ENCODE measurements at places on chromosomes 12 and 14.

DNA sequence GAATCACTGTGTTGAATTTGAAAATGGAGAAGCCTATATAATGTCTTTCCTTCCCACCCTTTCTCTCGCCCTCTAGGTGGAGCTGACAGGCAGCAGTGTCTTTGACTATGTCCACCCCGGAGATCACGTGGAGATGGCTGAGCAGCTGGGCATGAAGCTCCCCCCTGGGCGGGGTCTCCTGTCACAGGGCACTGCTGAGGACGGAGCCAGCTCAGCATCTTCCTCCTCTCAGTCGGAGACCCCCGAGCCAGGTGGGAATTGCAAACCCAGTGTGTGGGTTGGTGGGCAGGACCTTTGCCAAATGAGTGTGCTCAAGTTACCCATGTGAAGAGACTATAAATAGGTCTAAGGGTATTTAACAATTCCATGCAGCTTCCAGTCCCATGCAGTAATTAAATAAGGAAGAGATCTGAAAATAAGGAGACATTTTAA is 274.7 kb downstream of the EGLN3 start:
- no peak for DNase-seq

DNA sequence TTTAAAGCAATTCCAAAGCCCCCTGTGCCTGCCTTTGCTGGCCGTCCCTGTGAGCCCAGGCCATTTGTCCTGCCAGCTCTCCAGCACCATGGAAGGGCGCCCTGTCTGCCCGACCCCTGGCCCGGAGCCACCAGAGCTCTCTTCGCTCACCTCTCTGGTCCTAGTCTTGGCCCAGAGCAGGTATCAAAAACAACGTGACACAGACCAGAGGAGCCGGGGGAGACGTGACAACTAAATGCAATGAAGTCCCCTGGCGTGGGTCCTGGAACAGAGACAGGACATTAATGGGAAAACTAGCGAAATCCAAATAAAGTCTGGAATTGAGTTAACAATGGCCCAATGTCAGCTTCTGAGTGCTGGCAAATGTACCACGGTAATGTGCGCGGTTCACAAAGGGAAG is 83.2 kb upstream of the DIO3 start:
- no peak for DNase-seq

DNA sequence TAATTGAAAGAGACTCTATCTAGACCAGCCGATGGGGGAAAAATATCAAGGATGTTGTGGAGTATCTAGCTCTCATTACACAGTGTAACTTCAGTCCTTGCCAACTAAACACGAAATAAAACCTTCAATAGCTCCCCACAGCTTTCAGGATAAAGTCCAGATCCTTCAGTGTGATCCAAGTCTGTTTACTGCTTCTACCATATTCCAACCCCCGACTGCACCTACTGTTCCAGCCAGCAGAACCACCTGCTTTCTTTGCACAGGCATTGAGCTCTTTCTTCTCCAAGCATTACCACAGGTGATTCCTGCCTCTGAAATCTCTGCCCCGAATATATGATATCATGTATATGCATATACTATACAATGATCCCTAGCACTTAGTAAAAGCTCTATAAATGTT is 2.2 kb upstream of the LRRC23 start:
- DNase-seq = no peak

- no peak for DNase-seq
Measured at GRCh38 chr14:24991821-24992220, 58.1 kb downstream of the STXBP6 start.

DNA sequence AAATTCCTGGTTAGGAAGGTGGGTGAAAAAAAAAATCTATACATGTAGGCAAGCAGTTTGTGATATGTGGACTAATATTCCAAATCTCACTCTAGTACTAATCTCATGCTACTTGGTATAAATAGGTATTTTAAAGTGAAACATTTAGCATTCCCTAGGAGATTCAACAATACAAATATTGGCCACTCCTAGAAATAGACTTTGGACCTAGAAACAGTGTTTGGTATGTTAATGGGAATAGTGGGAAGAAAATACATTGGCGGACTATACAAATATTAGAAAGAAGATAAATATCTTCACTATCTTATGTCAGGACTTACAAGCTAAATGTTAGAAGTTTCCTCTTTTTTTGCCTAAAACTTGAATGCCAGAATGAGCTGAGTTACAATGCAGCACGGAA is 28.2 kb downstream of the HIGD1C start:
- no peak for DNase-seq

DNA sequence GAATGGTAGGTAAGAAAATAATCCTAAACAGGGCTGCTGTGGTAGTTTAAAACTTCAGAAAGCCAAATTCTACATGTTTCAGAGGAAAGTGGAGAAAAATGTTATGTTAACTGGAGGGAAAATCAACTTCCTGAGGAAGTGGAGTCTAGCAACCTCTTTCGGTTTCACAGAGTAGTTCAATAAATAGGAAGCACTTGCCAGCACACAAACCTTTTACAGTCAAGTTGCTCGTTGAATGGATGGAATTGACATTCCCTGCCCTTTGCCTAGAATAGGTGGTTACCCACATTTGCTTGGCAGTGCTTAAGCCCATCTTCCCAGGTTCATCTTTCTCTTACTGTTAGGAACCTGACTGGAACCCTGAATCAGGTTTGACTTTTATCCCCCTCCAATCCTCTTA is 15.9 kb downstream of the ANKRD13A start:
- no peak for DNase-seq

All from stimulated activated naive CD8-positive, alpha-beta T cell treated with anti-CD3 and anti-CD28 coated beads, Interleukin-15, Interleukin-2, amounts not matched to agents 100 U/mL and 50 U/mL, for 24 hours (primary cell).